ENCODE measurements at places on chromosomes 4 and X.

- DNase-seq: peak; percentile 54
Measured at GRCh38 chrX:154308108-154308946, 12.7 kb downstream of the TKTL1 start.

GRCh38 chrX:33336783-33337182 is 125.4 kb upstream of the DMD start:
- DNase-seq: no peak

GRCh38 chr4:184668511-184669114 is 19.1 kb downstream of the PRIMPOL start:
- no peak for DNase-seq

GRCh38 chr4:68259191-68259590 is 13.7 kb upstream of the TMPRSS11B start:
- no peak for DNase-seq

DNA sequence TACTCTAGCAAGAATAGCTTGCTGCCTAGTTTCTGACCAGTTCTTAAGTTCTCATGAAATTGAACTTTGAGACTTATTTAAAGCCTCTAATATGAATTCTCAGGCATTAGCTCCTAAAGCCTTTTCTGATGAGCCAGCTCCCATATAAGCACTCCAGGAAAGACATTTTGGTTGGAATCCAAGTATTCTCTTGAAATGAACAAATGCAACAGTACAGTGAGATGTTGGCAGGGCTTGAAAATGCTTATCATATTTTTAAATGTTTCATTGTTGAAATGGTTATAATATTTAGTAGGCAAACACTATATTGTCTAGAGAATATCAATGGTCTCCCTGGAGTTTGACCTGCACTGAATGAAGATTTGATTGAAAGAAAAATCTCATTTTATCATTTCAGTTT is 240.3 kb downstream of the ANK2 start:
- no peak for DNase-seq

- no peak for DNase-seq
Measured at GRCh38 chr4:151859641-151860040, 98.8 kb upstream of the GATB start.

- DNase-seq: no peak
Measured at GRCh38 chr4:156981262-156981769, 9.7 kb upstream of the PDGFC start.

- no peak for DNase-seq
Measured at GRCh38 chr4:40587826-40588225, 41.8 kb downstream of the RBM47 start.

GRCh38 chr4:152352215-152352614 is 183.7 kb downstream of the FBXW7 start:
- DNase-seq: no peak

- DNase-seq: no peak
Measured at GRCh38 chr4:118969359-118969758, 80.7 kb downstream of the SYNPO2 start.

- DNase-seq: peak; percentile 65
Measured at GRCh38 chr4:26116057-26116456, 202.0 kb downstream of the SMIM20 start.

DNA sequence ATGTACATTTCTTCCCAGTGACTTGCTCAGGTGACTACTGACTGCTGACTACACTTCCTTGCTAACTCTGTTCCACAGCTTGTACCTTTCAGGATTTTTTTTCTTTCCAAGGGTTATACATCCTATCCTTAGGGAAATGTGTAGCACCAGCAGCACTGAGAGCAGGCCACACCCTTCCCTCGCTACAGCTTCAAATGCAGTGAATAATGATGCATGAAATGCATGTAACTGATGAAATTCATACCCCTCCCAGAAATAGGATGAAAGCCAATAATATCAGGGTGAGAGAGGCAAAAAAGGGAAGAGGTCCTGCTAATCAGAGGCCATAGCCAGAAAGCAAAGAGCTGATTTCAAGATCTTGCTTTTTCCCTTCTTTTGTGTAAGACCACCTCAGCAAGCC is 6.2 kb upstream of the FGF16 start:
- no peak for DNase-seq

- DNase-seq: no peak
Measured at GRCh38 chr4:167715176-167715575, 377.2 kb upstream of the ANXA10 start.

DNA sequence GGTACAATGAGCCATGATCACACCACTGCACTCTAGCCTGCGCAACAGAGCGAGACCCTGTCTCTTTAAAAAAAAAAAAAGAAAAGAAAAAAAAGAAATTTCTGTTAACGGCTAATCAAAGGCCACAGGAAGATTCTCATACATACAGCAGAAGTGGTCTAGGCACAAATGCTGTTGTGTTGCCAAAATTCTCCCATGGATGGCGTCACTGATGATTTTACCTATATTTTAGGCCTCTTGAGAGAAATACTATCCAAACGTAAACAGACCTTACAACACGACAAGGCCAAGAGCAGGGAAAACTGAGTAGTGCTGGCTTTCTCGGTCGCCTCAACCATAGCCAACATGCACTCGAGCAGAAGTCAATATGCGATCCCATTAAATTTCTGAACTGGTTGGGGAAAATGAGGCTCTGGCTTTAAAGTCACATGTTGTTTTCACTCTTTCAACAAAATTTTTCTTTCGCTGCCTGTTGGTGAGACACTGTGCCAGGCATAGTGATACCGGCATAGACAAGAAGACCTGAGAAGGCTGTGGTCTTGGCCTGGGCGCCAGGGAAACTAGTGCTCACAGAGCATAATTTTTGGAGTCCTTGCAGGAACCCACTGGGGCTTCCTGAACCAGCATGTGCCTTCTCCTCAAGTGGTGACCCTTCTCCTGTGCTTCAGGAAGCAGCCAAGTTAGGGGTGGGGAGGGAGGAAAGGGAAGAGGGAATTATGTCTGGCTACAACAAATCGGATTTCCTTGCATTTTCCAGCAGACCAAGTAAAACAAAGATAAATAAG is 20.6 kb downstream of the SH3KBP1 start:
- DNase-seq: no peak

DNA sequence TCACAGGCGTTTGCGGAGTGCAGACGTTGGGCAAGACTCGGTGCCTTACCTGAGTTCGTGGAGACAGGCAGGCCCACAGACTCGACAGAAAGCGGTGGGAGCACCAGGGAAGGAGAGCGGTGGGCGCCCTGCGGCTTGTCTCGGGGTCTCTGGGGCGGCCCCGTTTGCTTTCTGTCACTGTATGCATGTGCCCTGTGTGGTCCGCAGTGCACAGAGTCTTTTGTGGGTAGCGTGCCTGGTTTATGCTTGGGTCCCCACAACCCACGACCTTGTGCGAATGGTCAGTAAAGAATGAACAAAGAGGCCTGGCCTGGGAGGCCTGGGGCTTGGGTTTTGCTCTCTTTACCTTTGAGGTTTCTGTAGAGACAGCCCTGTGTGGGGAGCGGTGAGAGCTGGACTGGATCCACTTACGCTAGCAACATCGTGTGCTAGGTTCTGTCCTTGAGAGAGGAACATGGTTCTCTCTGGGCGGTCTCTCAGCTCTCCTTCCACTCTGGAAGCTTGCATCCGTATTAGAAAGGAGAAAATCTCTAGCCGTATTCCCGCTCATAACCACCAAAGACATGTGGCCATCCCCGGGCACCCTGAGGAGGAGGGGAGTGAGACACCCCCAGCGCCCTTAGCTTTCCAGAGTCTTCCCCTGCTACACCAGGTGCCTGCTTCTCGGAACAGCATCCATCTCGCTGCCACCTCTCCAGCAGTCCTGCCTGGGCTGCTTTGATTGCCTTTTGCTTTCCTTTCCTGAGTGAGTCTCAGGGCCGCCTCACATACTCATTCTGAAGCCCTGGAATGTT is 1.2 kb downstream of the TADA2B start:
- peak; percentile 25 for DNase-seq

GRCh38 chr4:143511906-143512305 is 1.6 kb upstream of the SMARCA5 start:
- no peak for DNase-seq

GRCh38 chr4:129092631-129093190 is 628 bp downstream of the SCLT1 start:
- no peak for DNase-seq

DNA sequence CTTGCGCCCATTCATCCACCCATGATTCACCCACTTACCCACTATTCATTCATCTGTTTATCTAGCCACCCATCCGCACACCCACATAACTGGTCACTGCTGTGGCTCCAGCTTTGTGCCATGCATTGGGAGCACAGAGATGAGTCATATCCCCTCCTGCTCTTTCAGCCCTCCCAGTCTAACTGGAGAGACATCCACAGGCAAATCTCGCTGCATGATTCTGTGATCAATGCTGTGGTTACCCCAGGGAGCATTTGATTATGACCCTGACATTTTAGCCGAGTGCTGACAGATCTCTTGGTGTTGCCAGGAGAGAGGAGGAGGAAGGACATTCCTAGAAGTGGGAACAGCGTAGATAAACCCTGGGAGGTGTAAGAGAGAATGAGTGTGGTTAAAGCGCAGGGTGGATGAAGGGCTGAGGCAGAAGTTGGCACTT is 10.4 kb upstream of the PORCN start:
- no peak for DNase-seq

DNA sequence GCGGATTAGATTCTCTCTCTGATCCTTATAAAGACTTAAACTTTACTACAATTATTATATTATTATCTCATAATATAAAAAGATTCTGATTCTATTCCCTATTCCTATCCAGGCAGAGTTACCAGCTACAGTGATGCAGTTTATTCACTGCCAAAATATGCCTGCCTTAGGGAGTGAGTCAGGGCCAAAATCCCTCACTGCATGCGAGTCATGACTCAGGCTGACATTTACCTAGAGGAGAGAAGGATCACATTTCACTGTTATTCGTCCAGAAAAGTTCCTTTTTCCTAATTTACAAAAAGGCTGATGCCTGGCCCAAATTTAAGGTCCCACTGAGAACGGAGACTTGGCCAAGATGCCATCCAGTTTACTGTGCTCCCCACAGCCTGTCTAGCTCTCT is 168.5 kb upstream of the LDB2 start:
- no peak for DNase-seq

DNA sequence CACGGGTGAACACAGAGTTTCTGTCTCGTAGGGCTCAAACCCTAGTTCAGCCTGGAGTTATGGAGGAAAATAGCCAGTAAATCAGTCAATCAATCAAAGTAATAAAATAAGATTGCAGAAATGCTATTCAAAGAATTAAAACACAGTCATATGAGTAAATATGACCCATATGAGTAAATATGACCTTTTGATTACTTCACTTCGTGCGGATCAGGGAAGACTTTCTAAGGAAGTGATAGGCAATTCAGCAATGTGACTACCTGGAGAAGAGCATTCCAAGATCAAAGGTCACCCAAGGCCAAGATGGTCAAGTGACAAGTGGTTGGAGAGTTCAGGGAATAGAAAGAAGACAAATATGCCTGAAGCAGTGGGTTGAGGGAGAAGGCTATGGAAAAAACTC is 722.6 kb downstream of the ADGRL3 start:
- DNase-seq: no peak

GRCh38 chr4:15855804-15856475 is 77.8 kb downstream of the CD38 start:
- no peak for DNase-seq

DNA sequence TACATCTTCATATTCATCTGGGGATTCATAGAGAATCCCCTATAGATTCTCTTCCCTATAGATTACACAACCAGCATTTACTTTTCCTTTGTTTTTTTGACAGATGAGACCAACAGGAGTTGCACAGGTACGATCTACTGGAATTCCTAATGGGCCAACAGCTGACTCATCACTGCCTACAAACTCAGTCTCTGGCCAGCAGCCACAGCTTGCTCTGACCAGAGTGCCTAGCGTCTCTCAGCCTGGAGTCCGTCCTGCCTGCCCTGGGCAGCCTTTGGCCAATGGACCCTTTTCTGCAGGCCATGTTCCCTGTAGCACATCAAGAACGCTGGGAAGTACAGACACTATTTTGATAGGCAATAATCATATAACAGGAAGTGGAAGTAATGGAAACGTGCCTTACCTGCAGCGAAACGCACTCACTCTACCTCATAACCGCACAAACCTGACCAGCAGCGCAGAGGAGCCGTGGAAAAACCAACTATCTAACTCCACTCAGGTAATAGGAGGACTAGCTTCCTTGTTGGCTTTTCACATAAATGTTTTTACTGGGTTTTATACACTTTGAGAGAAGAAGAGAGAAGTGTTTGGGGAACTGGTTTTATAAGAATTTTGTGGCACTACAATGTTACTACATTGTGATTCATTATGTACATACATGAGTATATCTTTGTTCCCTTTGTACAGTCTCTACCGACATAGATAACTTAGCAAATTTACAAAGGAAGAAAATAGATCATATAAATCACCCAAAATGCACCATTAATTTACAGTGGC is 137.2 kb downstream of the DIPK2B start:
- no peak for DNase-seq

DNA sequence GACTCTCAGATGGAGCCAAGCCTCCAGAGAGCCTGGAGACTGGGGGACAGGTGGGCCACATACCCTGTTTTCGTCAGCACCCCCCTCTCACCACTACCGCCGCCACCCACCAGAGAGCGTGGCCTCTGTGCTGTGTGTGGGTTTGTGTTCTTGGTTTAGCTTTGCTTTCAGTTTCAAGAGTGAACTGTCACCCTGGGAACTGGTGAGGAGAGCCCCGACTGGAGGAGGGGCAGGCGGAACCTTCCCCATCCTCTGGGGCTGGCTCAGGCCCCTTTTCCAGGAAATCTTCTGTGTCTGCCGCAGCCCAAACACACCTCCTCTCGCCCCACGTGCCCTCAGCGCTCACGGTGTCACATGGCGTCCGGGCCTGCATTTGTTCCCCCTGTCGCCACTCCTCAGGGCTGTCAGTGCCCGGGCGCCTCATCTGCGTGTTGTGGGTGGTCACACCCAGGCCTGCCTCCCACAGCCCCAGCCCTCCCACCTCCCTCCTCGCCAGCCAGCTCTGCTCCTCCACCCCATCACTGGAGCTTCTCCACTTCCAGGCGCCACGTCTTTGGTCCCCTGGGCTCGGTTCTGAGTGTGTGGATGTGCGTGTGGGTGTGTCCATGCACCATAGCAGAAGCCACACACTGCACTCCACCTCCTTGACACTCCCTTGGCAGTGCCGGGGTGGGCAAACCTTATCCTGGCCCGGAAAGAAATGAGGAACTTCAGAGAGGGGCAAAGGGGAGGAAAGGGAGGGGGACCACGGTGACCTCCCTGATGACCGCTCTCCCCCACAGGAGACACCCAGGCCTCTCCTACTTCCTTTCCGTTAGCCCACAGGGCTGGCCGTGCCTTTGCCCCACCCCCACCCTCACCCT is 27.8 kb downstream of the ELF4 start:
- DNase-seq: no peak

DNA sequence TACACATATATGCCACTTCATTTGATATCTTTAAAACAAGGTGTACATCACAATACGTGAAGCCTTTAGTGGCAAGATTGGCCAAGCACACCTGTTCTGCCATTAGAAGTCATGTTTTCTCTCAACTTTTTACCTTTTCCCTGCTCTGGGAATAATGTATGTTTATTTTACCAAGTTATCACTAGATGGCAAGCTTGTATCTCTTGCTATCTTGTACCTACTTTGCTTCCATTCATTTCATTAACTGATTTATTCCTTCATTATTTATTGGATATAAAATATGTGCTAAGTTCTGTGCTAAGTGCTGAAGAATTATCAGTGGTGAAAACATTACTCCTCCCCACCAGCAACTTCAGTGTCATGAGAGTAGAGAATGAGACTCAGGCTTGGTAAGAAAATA is 245.5 kb downstream of the ANK2 start:
- no peak for DNase-seq

GRCh38 chrX:124226129-124226528 is 106.3 kb upstream of the TEX13D start:
- DNase-seq: no peak

All from retina (tissue), 1 donor.